ENCODE measurements at places on chromosomes 12 and 14.
A peak's percentile ranks its signal among the peaks of the same experiment; 100 is the strongest.

- peak; percentile 69 for DNase-seq
These were observed 425.8 kb downstream of the RAD51B start for GRCh38 chr14:68245146-68246073.

DNA sequence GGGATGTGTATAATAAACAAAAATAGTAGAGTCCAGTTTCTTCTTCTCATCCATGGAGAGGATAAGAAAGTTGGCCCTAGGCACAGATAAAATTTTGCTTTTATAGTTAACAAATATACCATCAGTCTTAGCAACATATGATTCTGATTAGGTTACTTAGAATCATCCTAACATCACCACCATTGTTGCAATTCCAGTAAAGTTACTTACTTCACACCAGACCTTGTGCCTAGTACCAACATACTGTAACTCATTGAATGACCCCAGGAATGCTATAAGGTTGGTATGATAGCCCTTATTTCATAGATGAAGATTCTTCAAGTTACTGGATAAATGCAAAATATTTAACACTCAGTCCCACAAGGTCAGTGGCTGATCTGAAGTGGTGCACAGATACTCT lies 183.8 kb upstream of the ATP2B1 start:
- DNase-seq: peak; percentile 46

DNA sequence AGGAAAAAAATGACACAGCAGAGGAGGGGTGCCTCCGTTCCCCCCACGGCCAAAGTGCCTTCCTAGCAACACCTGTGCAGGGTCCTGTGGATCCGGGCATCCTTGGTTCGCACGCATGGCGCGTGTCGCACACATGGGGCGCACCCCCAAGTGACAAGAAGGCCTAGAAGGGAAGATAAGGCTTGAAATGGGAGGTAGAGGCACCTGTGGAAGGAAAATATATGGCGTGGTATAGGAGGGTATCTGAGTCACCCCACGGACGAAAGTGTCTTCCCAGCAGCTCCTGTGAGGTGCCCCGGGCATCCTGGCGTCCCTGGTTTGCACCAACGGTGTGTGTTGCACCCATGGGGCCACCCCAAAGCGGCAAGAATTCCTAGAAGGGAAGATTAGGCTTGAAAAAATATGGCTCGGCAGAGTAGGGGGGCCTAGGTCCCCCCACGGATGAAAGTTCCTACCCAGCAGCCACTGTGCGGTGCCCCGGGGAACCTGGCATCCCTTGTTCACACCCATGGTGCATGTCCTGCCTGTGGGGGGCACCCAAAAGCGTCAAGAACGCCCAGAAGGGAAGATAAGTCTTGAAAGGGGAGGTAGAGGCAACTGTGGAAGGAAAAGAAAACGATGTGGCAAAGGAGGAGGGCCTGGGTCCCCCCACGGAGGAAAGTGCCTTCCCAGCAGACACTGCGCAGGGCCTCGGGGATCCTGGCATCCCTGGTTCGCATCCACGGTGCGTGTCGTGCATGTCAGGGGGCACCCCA lies 280.0 kb downstream of the ALG10 start:
- no peak for DNase-seq

GRCh38 chr12:51777457-51777856 lies 71.1 kb downstream of the FIGNL2 start:
- no peak for DNase-seq

GRCh38 chr14:20302042-20302755 lies 3.6 kb downstream of the TTC5 start:
- DNase-seq: peak; percentile 10

DNA sequence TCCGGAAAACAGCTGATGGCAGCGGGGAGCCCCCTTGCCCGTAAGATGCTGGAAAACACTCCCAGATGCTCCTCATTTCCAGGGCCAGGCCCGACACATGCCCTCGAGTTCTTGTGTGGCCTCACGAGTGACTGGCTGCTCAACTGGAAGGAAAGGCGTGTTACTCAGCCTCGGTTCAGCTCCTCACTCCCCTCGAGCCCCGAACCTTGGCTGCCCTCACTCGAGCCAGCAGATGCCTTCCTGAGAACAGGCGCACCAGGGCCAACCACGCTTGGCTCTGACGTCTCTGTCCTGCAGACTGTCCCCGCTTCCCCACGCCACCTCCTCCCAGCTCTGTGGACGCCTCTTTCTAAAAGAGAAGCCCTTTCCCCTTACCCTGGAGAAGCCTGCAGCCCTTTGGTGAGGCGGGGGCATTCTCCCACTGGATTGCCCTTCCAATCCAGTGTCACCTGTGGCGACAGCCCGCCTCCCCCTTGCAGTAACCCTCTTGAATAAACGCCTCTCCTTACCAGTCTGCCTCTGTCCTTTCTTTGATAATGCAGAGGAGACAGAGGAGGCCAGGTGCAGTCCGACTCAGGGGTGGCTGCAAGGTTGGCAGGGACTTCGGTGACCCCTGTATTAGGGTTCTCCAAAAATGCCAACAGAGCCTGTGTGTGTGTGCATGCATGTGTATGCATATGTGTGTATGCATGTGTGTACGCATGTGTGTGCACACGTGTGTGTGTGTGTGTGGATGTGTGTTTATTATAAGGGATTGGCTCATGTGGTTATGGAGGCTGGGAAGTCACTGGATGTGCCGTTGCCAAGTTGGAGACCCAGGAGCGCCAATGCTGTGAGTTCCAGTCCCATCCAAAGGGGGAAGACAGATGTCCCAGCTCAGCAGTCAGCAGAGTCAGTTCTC lies 166.3 kb downstream of the KIF26A start:
- DNase-seq: no peak

DNA sequence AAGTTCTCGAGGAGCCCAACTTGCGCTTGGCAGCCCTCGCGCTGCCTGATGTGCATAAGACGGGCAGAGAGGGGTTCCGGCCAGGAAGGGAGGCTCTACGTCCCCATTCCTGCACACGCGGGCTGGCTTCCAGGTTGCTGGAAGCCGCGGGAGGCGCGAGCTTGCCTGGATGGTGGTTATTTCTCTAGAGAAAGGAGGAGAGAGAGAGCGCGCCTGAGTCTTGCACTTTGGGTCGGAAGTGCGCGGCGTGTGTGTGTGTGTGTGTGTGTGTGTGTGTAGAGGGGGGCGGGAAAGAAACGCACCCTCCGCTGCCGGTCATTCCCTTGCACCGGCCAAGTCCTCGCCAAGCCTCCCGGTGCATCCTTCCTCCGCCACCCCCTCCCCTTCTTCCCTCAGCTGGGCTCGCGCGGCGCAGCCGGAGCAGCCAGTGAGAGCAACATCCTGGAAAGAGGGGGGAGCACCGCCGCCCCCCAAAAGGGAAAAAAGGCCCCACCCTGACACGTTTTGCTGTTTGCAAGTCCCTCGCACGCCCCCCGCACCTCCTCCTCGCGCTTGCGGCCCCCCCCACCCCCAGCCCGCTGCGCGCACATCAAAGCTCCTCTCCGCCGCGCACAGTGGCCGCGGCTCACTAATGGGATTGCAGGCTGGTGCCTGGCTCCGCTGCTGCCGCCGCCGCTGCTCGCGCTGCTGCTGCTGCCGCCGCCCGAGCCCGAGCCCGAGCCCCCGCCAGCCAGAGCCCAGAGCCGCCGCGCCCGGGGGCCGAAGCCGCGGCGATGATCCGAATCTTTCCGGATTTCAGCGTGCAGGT lies 4.4 kb upstream of the NPAS3 start:
- peak; percentile 13 for DNase-seq

- no peak for DNase-seq
These were observed 435.1 kb downstream of the ZFP36L1 start for GRCh38 chr14:68357777-68358176.

DNA sequence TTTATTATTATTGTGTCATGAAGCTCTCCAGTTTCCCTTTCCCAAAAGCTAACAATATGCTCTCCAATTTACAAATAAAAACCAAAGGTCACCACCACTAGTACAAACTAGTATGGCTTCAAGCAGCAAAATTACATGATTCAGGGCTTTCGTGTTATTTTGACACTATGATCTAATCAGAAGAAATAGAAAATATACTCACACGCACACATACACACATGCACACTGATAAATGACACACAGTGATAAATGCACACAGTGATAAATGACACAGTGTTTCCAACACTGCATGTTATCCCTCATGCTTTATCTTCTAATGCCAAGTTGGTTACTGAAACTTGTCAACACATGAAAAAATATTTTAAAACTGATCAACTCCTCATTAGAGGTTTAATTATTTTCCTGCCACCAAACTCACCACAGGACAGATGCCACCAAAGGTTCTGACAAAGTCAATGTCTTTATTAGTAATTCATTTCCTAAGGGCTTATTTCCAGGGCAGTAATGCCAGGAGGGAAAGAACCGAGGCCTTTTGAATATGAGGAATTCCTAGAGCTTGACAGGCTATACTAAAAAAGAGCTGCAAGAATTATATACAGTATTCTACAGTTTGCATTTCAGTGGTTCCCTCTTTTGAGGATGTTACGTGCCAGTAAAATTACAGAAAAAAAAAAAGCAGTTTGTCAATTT lies 82.4 kb downstream of the PPP2R5E start:
- no peak for DNase-seq

- DNase-seq: no peak
These were observed 2.6 kb upstream of the SLC11A2 start for GRCh38 chr12:51028813-51029150.

- DNase-seq: no peak
These were observed 6.8 kb upstream of the PPP1R13B start for GRCh38 chr14:103854017-103854808.

DNA sequence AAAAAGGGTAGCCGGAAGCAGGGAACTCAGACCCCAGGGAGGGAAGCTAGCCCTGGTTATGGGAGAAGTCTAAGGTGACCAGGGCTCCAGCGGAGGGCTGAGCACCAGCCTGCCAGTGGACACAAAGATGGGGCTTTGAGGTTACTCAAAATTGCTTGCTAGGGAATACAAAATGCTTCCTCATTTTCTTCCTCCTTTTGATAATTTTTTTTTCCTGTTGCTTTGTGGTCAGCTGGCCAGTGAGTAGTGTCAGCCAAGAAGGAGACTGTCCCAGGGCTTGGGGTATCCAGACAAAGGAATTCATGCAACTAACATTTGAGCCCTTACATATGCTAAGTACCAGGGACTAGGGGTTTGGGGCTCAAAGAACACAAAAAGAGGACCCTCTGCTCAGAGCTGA lies 206.2 kb downstream of the PPM1H start:
- no peak for DNase-seq

DNA sequence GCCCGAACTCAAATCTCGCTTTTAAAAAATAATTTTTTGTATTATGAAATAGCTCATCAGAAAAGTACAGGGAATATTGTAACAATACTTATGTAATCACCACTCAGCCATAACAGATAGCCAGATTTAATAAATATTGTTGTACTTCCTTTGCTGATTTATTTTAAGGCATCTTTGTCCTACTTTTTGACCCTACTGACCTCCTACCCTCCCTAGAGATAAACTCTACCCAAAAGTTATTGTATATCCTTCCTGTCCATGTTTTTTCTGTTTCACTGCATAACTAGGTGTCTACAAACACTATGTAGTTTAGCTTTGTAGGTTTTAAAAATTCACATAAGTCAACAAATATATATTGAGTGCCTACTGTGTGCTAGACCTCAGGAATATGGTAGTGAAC lies 25.1 kb downstream of the SOCS2 start:
- no peak for DNase-seq

- peak; percentile 77 for DNase-seq
These were observed 17.4 kb downstream of the NPC2 start for GRCh38 chr14:74475678-74476077.

DNA sequence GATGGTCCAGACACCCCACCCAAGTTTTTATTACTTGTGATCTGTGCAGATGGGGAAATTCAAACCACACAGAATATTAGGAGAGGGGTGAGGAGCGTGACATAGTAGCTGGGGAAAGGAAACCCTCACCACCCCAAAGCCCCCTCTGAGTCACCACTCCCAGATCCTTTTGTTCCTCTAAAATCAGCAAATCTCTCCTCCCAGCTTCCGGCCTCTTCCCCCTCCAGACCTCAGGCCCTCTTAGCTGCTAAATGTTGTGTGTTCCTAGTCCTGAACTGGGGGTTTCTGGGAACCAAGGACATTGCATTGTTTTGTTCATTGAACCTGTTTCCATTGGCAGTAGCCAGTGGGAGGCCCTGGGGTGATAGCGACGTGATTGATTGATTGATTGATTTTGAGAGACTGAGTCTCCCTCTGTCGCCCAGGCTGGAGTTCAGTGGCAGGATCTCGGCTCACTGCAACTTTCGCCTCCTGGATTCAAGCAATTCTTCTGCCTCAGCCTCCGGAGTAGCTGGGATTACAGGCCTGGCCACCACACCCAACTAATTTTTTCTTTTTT lies 5.9 kb upstream of the ORAI1 start:
- peak; percentile 5 for DNase-seq

- DNase-seq: no peak
These were observed 474.8 kb downstream of the NRXN3 start for GRCh38 chr14:78644824-78645559.

GRCh38 chr12:94180558-94181296 lies 32.4 kb downstream of the PLXNC1 start:
- DNase-seq: no peak

- DNase-seq: no peak
These were observed 5.4 kb downstream of the DLK1 start for GRCh38 chr14:100731846-100732765.

- no peak for DNase-seq
These were observed 9.1 kb downstream of the SLC38A1 start for GRCh38 chr12:46259713-46260112.

DNA sequence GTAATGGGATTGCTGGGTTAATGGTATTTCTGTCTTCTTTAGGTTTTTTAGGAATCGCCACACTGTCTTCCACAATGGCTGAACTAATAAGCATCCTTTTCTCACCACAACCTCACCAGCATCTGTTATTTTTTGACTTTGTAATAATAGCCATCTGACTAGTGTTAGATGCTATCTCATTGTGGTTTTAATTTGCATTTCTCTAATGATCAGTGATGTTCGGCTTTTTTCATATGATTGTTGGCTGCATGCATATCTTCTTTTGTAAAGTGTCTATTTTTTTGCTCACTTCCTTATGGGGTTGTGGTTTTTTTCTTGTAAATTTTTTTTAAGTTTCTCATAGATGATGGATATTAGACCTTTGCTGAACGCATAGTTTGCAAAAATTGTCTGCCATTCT lies 377.9 kb downstream of the GALC start:
- DNase-seq: peak; percentile 83

- no peak for DNase-seq
These were observed at the start of gene TBC1D30 for GRCh38 chr12:64824500-64825142. Gene TBC1D30, plus strand, starts transcription at chr12:64824647. Its CDS starts 233 bp downstream, at chr12:64824880.

DNA sequence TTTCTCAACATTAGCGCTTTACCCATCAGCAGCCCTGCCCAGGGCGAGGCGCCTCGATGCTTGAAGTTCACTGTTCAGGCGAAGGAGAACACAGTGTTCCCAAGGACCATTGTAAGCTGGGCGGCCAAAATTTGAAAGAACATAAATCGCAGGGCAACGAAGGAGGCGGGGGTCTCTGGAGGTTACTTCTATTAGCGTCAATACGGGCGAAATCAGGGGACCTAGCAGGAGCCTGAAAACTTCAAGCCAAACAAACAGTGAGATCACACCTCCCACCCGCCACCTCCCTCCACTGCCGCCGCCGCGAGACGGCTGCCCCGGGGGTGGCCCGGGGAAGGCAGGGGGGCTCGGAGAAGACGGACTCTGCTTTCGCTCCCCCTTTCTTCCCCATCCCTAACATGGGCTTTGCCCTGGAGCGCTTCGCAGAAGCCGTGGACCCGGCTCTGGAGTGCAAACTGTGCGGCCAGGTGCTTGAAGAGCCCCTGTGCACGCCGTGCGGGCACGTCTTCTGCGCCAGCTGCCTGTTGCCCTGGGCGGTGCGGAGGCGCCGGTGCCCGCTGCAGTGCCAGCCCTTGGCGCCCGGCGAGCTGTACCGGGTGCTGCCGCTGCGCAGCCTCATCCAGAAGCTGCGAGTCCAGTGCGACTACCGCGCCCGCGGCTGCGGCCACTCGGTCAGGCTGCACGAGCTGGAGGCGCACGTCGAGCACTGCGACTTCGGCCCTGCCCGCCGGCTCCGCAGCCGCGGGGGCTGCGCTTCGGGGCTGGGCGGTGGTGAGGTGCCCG lies at the start of gene PDZRN4:
TSS of gene PDZRN4 (plus strand) at position 263 of the 783 bp plus-strand sequence.
- peak; percentile 2 for DNase-seq
